ENCODE measurements at places on chromosomes 7 and 10. TPM values are rescaled to one million over a fixed set of nuclear protein-coding genes. Genes with fewer than 3 reads are reported as not detected.

PLAC9 gene
- 10.4 TPM for total RNA-seq

SEPTIN7 gene
- total RNA-seq: 141 TPM

DEPP1 gene
- 174 TPM for total RNA-seq

GRCh38 chr10:75070476-75070875 is 41.0 kb upstream of the SAMD8 start:
- no peaks in the 10 kb centered on the region for H3K36me3 ChIP-seq
- H3K27ac ChIP-seq: peak overlapping the region; percentile 29
- H3K27me3 ChIP-seq: no peaks in the 10 kb centered on the region
- peaks cover 3% of the 10 kb centered on the region for H3K4me1 ChIP-seq
- no peak overlapping the region for H3K4me3 ChIP-seq
- DNase-seq: no peak

DNA sequence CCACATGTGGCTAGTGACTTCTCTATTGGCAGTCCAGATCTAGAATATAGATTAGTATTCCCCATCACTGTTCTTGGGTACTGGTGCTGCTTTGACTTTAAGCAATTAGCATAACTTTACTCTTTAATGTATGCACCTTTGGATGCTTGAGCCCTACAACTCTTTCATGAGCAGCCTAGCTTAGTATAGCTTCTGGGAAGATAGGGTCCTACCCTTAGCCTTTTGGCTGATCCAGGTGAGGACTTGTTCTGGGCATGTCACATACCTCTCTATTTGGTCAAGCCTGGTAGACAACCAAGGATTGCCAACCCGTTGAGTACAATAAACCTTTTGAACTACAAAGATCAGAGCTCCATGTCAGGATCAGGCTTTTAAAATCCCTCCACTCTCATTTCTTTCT is 17.7 kb downstream of the PCGF5 start:
- no peaks in the 10 kb centered on the region for H3K27me3 ChIP-seq
- no peaks in the 10 kb centered on the region for H3K36me3 ChIP-seq
- H3K27ac ChIP-seq: no peak overlapping the region

DNA sequence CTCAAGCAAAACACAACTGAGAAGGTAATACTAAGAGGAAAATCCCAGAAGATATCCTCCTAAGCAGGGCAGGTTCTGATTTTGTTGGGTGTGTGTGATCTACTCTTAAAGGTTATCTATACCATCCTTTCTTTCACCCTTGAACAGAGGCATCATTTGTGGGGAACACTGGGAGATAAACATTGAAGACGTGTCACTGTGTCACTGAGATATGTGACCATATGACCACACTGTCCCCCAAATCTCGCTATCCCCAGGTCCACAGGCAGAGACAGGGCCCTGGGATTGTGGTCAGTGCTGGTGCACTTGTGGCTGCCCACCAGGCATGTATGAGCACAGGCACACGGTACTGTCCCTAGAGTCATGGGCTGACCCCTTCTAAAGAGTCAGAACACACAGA is 30.0 kb downstream of the TECTB start:
- no peaks in the 10 kb centered on the region for H3K4me1 ChIP-seq
- no peak overlapping the region for H3K4me3 ChIP-seq
- DNase-seq: no peak
- H3K36me3 ChIP-seq: no peaks in the 10 kb centered on the region
- no peak overlapping the region for H3K27ac ChIP-seq
- no peaks in the 10 kb centered on the region for H3K27me3 ChIP-seq

DNA sequence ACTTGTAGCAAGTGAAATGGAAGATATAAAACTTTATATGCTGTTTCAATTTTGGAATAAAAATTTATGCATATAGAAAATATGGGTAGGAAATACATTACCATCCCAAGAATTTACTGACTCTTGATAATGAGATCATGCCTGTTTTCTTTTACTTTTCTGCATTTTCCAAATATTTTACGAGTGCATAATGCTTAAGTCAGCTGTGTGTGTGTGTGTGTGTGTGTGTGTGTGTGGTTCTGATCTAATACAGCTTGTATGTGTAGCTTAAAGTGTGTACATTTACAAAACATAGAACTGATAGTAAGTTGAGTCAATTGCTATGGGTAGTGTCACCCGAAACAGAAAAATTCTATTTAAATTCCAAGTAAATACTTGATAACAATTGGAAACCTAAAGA is 315.9 kb upstream of the LRRN3 start:
- no peak overlapping the region for H3K4me3 ChIP-seq
- no peak for DNase-seq
- no peaks in the 10 kb centered on the region for H3K27me3 ChIP-seq
- no peaks in the 10 kb centered on the region for H3K4me1 ChIP-seq
- no peaks in the 10 kb centered on the region for H3K36me3 ChIP-seq

DNA sequence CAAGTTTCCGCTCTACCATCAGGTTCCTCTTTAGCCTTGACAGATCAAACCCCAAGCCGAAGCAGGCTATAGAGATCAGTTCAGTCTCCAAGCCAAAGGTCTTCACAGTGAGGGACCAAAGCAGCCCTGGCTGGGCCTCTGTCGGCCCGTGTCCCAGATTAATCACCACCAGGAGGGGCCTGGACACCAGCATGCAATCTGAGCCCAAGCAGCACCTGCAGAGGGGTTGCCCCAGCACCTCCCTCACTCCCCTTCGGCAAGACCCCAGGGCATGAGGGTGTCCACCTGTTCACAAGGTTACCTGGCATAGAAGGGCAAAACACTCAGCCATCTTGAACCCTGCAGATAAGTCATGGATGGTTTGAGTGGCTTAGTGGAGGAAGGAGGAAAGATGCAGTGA is 36.0 kb downstream of the FBXW4 start:
- no peak overlapping the region for H3K27ac ChIP-seq
- H3K4me3 ChIP-seq: no peak overlapping the region
- no peaks in the 10 kb centered on the region for H3K36me3 ChIP-seq
- no peaks in the 10 kb centered on the region for H3K4me1 ChIP-seq

DNA sequence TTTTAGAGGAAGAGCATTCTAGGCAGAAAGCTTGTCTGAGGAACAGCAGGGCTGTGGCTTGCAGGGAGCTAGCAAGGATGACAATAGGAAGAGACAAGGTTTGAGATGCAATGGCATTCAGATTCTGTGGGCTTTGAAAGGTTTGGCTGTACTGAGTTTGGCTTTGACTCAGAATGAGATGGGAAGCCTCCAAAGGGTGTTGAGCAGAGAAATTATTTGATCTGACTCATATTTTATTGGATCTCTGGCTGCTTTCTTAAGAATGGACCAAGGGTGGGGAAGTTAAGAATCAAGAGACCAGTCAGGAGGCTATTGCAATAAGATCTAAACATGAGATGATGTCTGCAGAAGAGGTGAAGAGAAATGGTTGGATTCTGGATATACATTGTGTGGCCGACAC is 273.2 kb downstream of the CDK14 start:
- no peaks in the 10 kb centered on the region for H3K4me1 ChIP-seq
- H3K27me3 ChIP-seq: no peaks in the 10 kb centered on the region
- DNase-seq: no peak
- H3K27ac ChIP-seq: no peak overlapping the region
- H3K4me3 ChIP-seq: no peak overlapping the region

GRCh38 chr10:89785095-89785494 is 83.7 kb downstream of the KIF20B start:
- no peak overlapping the region for H3K27ac ChIP-seq
- DNase-seq: no peak
- H3K4me3 ChIP-seq: no peak overlapping the region
- H3K4me1 ChIP-seq: no peaks in the 10 kb centered on the region
- no peaks in the 10 kb centered on the region for H3K27me3 ChIP-seq
- no peaks in the 10 kb centered on the region for H3K36me3 ChIP-seq

GRCh38 chr10:18097524-18097923 is 42.7 kb upstream of the CACNB2 start:
- no peak overlapping the region for H3K27ac ChIP-seq
- no peaks in the 10 kb centered on the region for H3K27me3 ChIP-seq
- H3K36me3 ChIP-seq: no peaks in the 10 kb centered on the region

GRCh38 chr7:20447021-20447650 is 116.4 kb downstream of the ITGB8 start:
- no peak for DNase-seq
- no peak overlapping the region for H3K27ac ChIP-seq
- no peaks in the 10 kb centered on the region for H3K27me3 ChIP-seq
- no peak overlapping the region for H3K4me3 ChIP-seq
- H3K4me1 ChIP-seq: no peaks in the 10 kb centered on the region

- H3K27me3 ChIP-seq: no peaks in the 10 kb centered on the region
- no peak overlapping the region for H3K27ac ChIP-seq
- no peaks in the 10 kb centered on the region for H3K4me1 ChIP-seq
- no peak overlapping the region for H3K4me3 ChIP-seq
- H3K36me3 ChIP-seq: no peaks in the 10 kb centered on the region
- DNase-seq: no peak
Measured at GRCh38 chr7:151312831-151313809, 28.5 kb upstream of the NUB1 start.

DNA sequence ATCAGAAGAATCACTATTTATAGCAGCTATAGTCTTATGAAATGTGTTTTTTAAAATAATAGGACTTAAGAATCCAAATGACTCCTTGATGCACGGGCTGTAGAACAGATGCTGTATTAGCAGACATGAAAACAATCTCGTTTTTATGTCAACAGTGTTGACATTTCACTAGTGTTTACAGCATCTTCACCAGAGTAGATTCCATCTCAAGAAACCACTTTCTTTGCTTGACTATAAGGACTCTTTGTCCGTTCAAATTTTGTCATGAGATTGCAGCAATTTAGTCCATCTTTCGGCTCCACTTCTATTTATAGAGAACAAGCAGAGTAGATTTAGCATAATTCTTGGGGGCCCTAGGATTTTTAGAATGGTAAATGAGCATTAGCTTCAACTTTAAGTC is 295.1 kb downstream of the EXOC4 start:
- H3K4me1 ChIP-seq: no peaks in the 10 kb centered on the region
- no peaks in the 10 kb centered on the region for H3K27me3 ChIP-seq
- H3K36me3 ChIP-seq: no peaks in the 10 kb centered on the region
- H3K27ac ChIP-seq: no peak overlapping the region
- no peak overlapping the region for H3K4me3 ChIP-seq

GRCh38 chr7:22386206-22386858 is 29.4 kb upstream of the RAPGEF5 start:
- H3K27ac ChIP-seq: no peak overlapping the region
- H3K4me3 ChIP-seq: no peak overlapping the region
- DNase-seq: no peak
- H3K36me3 ChIP-seq: no peaks in the 10 kb centered on the region
- no peaks in the 10 kb centered on the region for H3K4me1 ChIP-seq
- no peaks in the 10 kb centered on the region for H3K27me3 ChIP-seq

DNA sequence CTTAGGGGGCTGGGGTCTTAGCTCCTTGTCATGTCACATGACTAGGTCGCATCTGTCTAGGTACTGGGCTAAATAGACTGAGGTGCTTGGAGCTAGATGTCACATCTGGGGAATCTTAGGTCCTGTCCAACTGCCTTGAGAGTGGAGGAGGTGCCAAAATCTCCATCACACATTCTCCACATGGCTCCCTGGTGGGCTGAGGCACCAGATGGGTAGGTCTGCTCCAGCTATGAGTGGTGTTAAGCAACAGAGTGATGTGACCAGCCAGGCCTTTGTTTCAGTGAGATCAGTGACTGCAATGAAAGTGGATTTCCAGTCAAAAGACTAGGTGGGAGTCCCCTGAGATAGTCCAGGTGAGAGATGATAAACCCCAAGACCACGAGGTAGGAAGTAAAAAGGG is 251.8 kb downstream of the BMPER start:
- no peak overlapping the region for H3K4me3 ChIP-seq
- peaks cover 1% of the 10 kb centered on the region for H3K4me1 ChIP-seq
- H3K27me3 ChIP-seq: no peaks in the 10 kb centered on the region
- no peak overlapping the region for H3K27ac ChIP-seq

- no peak for DNase-seq
- H3K27ac ChIP-seq: no peak overlapping the region
- no peaks in the 10 kb centered on the region for H3K36me3 ChIP-seq
- no peaks in the 10 kb centered on the region for H3K27me3 ChIP-seq
- H3K4me1 ChIP-seq: peaks cover 3% of the 10 kb centered on the region
Measured at GRCh38 chr10:122420624-122421007, 33.8 kb upstream of the ARMS2 start.

GRCh38 chr7:40297741-40298311 is 163.0 kb downstream of the SUGCT start:
- no peak for DNase-seq
- H3K27me3 ChIP-seq: no peaks in the 10 kb centered on the region
- no peaks in the 10 kb centered on the region for H3K4me1 ChIP-seq
- H3K4me3 ChIP-seq: no peak overlapping the region
- no peaks in the 10 kb centered on the region for H3K36me3 ChIP-seq

GRCh38 chr10:89367529-89367928 is 10.3 kb upstream of the IFIT1B start:
- peaks cover 4% of the 10 kb centered on the region for H3K4me1 ChIP-seq
- DNase-seq: no peak
- no peaks in the 10 kb centered on the region for H3K36me3 ChIP-seq
- no peaks in the 10 kb centered on the region for H3K27me3 ChIP-seq

Data from ovary (tissue), 10 donors.